ENCODE measurements at places on chromosomes 3 and 15.

- DNase-seq = no peak
These were observed 38.8 kb upstream of the MLF1 start for GRCh38 chr3:158532099-158532734.

DNA sequence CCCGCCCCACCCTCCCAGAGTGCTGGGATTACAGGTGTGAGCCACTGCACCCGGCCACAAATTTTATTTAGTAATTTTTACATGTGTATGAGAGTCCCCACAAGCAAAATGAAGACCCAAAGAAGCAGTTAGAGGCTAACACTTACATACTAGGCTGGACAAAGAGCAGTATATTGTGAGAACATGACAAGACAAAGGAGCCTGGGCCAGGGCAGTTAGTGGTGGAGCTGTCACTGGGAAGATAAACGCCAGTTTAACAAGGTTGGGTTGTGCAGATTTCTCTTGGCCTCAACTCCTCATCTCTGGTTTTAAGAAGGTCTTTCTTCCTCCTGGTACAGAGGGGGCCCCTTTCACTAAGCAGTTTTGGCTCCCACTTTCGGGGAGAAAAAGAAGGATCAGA lies 19.9 kb upstream of the FAM174B start:
- no peak for DNase-seq

DNA sequence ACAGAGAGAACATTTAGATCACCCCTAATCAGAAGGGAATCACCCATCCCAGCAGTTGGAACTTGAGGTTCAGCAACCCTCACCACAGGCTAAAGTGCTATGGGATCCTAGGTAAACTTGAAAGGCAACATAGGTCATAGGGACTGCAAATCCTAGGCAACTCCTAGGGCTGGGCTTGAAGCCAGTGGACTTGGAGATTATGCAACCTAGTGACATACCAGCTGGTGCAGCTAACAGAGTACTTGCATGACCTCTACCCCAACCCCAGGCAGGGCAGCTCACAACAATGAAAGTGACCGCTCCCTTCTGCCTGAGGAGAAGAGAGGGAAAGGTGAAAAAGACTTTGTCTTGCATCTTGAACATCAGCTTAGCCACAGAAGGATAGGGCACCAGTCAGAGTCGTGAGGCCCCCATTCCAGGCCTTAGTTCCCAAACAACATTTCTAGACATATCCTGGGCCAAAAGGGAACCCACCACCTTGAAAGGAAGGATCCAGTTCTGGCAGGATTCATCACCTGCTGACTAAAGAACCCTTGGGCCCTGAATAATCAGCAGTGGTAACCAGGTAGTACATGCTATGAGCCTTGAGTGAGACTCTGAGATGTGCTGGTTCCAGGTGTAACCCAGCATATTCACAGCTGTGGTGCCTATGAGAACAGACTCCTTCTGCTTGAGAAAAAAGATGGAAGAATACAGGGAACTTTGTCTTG lies 37.6 kb upstream of the FBN1 start:
- DNase-seq = no peak

DNA sequence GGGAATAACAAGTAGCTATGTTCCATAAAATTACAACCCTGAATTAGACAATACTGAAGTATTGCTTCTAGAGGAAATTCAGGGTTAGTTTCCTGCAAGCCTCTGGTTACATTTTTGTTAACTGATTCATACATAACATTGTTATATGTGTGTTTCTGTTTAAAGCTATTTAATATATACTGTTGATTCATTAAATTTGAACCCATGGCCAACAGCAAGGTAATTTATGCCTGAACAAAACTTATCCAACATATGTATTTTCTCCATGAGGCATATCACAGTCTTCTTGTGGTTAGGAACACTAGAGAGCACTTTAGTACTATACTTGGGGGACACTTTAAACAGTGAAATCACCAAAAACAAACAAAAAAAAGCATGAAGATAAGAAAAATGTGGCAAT lies 47.7 kb upstream of the PTX3 start:
- no peak for DNase-seq

DNA sequence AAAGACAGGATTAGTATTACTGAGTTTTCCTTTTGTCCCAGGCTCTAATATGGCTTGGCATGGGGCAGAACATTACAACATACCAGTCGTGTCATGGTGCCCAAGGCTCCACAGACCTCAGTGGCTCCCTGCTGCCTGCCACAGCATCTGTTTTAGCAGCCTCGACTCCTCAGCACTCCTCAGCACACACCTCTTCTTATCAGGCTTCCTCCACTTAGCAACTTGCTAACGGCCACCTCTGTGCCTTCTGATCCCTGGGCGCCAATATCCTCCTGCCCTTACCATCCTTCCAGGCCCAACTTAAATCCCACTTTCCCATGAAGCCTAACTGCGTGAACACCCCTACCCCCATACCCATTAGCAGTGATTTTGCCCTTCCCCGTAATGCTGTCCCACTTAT lies 6.2 kb upstream of the CAPN3 start:
- DNase-seq = no peak

- DNase-seq = no peak
These were observed 541.2 kb downstream of the RBMS3 start for GRCh38 chr3:29822071-29822470.

- DNase-seq = no peak
These were observed 279.4 kb upstream of the TLE3 start for GRCh38 chr15:70376929-70377691.

DNA sequence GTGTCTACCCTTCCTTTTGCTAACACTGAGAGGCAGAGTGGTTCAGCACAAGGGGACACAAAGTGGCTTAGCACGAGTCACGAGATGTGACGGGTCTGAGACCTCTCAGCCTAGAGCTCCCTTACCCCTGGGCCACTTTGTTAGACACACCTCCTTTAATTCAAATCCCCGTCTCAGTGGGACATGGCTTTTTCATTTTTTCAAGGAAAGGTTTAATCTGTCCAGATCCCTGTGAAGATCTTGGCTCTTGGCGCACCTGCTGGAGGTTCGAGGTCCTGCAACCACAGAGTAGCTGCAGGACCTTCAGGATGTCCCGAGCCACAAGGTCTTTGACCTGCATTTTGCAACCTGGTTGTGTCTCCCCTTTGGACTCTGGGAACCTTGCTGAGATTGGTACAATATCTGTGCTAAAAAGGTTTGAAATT lies 52.0 kb downstream of the LPP start:
- DNase-seq = no peak

- no peak for DNase-seq
These were observed 31.7 kb downstream of the HES1 start for GRCh38 chr3:194167480-194168282.

DNA sequence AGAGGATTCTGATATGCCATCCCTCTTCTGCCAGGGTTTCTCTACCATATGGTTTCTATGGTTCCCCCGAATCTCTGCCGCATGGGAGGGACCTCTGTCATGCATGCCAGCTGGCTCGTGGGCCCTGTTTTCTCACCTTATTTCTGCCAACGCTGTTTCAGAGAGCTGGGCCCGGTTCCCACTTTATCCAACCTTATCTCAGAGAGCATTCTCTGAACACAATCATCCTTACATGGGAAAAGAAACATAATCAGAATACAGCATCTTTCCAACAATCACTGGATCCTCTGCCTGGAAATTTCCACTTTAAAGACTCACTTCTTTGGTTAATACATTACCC lies 234.5 kb upstream of the ZBTB20 start:
- no peak for DNase-seq

DNA sequence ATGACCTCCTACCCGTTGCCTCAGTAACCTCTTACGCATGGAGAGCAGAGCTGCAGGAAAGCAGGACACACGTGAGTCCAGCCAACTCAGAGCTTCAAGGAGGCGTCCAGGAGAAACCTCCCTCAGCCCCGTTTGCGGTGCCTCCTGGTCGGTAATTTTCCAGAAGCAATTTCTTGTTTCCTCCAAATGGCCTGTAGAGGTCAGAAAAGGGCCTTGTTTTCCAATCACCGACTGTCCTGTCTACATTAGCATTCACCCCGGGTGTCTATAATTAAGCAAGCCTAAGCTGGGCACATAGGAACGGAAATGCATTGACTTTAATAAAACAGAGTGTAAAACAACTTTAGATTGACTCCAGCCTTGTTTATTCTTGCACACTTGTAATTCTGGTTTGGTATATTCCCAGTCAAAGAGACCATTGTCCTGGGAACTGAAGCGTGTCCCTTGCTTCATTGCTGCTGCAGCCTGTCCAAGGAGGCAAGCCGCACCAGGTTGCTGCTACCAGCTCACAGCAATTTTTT lies 836.2 kb downstream of the AGBL1 start:
- DNase-seq = no peak

DNA sequence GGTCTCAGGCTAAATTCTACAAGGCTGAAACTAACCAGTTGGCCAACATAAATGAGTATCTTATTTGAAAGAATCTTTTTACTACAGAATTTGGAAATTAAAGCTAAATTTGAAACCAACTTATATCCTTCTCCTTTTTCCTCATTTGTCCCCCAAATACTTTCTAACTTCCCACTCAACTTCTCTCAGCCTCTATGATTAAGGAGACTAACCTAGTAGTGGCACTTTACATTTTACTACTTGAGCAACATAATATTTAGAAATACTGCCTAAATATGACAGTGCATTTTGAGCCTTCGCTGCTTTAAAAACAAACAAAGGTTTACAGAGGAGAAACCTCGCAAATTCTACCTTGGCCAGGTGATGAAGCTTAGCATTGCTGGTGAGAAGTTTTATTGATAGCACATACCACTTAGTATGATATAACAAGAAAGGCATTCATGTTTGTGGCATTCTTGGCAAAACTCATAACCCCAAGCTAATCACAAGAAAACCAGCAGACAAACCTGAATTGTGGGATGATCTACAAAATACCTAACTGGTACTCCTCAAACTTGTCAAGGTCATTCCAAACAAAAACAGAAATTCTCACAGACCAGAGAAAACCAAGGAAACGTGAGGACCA lies 432.1 kb upstream of the CFAP20DC start:
- no peak for DNase-seq

GRCh38 chr3:113507501-113508067 lies 7.4 kb downstream of the SPICE1 start:
- no peak for DNase-seq

DNA sequence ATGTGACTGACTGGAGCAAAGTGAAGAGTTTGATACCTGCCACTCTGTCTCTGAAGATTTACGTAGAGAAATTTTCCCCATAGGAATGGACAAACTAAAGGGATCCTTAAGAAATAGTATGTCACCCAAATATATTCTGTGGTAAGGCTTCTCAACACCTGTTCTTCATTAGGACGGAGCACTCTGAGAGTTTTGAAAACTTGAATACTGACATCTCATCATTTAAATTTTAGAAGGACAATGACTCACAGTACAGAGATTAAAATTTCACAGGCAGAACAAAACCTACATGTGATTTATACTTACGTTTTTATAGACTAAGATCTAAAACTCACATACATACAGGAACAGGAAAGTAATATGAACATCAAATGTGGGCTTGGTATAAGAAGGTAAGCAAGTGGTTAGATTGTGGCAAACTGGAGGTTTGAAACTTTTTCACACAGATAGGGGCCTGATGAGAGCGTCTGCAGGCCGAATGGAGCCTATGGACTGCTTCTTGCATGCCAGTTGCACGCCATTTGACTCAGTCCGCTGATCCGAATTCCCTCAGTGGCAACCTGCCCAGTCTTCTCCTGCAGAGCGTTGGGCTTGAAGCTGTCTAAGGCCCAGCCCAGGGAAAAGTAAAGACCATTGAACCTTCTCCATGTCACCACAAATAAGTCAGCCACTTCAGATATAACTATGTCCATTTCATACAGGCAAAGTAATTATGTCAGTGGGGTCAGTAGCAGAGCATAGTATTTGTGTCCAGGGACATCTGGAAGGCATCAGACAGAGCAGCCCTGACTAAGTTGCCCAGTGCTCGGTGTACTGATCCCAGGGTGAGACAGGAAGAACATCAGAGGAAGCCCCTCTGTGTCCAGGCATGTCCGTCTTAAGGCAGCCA lies 45.7 kb downstream of the ZBTB38 start:
- no peak for DNase-seq

DNA sequence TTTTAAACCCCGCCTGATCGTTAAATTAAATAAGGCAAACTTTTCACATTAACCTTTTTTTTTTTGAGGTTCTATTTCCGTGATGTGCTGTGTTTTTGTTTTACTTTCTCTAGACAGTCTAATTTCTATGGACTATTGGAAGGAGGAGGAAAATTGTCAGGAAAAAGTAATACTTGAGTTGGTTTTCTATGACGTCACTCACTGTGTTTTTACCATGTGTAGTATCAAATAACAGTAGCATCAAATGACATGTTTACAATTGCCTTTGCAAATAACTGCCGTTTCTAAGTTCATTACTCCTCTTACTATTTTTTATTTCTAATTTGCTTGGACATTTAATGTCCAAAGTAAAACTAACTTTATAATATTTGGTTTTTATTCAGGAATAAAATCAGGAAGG lies 32.3 kb downstream of the MYO1E start:
- no peak for DNase-seq

DNA sequence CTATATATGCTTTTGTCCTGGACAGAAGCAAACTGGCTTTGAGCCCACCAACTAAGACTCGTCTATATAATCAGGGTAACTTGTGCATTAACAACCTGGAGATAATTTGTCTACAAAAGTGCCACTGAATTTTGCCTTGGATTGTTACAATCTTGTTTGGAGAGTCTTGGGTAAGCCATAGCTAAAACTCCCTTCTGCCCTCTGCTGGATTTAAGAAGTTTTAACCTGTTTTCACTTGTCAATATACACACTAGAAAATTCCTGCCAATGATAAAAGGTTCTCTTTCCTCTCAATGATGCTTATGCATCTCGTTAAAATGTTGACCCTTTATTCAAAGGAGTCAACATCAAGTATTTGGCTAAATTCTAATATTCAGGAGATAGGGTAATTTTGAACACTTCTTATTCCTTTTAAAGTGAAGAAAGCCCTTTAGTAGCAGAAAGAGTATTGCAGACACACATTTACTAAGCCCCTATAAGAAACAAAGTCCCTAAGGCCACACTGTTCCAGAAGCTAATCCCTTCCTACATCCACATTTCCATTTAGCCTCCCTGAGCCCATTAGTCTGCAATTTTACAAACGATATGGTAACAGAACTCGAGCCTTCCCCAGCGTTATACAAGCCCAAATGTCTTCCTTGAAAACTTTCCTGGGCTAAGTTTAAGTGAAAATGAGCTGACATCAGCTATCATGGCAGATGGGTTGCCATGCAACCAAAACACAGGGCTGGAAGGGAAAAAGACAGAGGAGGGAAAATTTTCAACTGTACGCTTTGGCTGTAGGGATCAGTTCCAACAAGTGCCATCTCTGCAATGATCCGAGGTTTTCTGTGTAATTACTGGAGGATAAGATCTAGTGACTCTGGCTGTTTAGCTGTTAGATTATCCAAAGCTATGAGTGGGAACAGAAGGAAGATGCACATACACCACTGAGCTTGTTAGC lies 75.9 kb upstream of the FGF12 start:
- no peak for DNase-seq

DNA sequence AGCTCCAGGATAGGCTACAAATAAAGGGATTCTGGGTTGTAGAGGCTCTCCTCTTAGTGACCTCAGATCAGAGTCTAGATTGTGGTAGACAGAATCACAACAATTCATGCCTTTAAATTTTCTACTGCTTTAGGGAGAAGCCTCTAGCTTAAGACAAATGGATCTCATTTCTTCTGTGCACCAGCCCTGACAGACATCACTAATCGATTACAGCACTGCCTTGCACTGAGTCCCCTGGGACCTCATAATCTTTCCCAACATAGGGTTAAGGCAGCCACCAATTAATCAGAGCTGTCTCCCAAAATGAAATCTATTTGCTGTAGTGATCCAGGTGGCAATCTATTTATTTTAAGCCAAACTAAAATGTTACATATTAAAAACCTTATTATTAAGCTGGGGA lies 436.5 kb upstream of the WNT5A start:
- no peak for DNase-seq

GRCh38 chr3:152364237-152364636 lies 95.5 kb downstream of the MBNL1 start:
- no peak for DNase-seq
